Fibroblast of lung (primary cell): ENCODE measurements at places on chromosomes 6 and 20. TPM values are rescaled to one million over a fixed set of nuclear protein-coding genes. Genes with fewer than 3 reads are reported as not detected.

The TTBK1 gene
- under 0.01 TPM in 2 replicates for total RNA-seq

The GDAP1L1 gene
- total RNA-seq: not detected in 2 replicates

The GLP1R gene
- not detected in 2 replicates for total RNA-seq

The NNAT gene
- total RNA-seq: 0.26 and 0.83 TPM in 2 replicates

The MCM8 gene
- total RNA-seq: 3.1 and 5.4 TPM in 2 replicates

The RAET1E gene
- total RNA-seq: 0.51 and 1.5 TPM in 2 replicates

The RAET1L gene
- not detected in 2 replicates for total RNA-seq

The PTGIS gene
- 41.5 and 79.1 TPM in 2 replicates for total RNA-seq

The KCNG1 gene
- 9.9 and 26.5 TPM in 2 replicates for total RNA-seq

The OPRM1 gene
- total RNA-seq: not detected in 2 replicates

The POU3F2 gene
- total RNA-seq: not detected in 2 replicates

The TRIM31 gene
- total RNA-seq: not detected in 2 replicates

The EPHA7 gene
- total RNA-seq: under 0.01 TPM in 1 of 2 replicates, not detected in the other

The LBP gene
- under 0.01 and 0.17 TPM in 2 replicates for total RNA-seq

The FAM184A gene
- total RNA-seq: 1.3 and 1.7 TPM in 2 replicates
